ENCODE measurements at places on chromosomes 5 and 9.

GRCh38 chr5:34047143-34047542, 4.1 kb upstream of the C1QTNF3 start:
- no peak for DNase-seq

GRCh38 chr5:34496701-34497469, 159.2 kb upstream of the RAI14 start:
- DNase-seq: peak; percentile 73

DNA sequence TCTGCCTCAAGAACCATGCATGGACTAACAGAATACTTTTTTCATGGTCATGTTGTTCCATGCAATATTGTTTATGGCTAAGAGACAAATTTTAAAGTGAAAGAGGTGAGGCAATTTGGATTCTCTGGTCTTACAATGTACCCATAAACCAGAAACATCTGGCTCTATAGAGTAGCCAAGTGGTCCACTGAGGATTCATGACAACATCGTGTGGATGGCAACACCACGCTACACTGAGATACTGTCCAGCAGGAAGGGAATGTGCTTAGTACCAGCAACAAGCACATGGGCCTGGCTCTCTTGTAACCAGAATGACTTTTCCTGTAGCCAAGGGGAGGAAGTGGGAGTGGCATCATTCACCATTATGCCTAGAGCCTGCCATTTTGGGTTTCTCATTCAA, 218.2 kb downstream of the GADD45G start:
- no peak for DNase-seq

GRCh38 chr5:132283423-132284043, 10.7 kb upstream of the SLC22A4 start:
- peak; percentile 10 for DNase-seq

DNA sequence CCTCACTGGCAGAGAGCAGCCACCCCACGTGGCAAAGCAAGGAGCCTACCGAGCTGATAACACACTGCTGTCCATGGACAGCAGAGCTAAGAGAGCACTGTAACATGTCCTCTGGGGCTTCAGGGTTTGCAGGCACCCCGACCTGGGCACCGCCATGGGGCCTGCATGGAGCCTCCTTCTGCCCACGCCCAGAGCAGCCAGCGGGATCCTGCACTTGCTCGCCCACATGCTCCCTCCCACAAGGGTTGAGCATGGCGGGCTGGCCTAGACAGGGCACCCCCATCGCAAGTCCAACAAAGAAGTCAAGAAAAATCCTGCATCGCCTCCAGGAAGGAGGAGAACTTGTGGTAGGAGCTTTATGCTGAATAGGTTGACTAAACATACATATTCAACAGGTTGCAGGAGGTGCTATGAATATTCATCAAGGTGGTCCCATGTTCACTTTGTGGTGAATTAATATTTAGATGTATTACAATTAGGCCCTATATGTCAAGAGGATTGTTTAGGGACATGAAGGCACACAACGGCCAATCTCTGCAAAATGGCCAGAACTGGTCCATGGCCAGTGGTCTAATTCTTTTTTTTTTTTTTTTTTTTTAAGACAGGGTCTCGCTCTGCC, 3.8 kb upstream of the MIGA2 start:
- DNase-seq: no peak

GRCh38 chr5:129917224-129917623, 13.0 kb downstream of the CHSY3 start:
- DNase-seq: no peak

DNA sequence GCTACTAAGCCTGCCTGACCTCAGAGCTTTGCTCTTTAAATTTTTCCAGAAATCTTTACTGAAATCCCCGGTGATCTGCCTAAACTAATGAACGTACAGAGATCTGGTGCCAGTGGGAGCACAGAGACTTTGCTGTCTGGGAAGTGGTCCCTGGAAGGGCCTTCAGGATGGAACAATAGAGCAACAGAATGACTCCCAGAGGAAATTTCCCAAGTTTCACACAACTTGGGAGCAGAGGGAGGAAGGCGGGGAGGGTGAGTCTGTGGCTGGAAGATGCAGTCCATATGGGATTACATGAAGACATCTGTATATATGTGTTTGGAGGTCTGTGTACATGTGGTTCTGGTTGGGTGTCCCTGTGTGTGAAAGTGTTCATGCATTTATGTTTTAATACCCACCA, 638.3 kb downstream of the CCDC171 start:
- DNase-seq: no peak
